Amygdala (tissue), 56 donors: ENCODE measurements at places on chromosomes 4 and X.

DNA sequence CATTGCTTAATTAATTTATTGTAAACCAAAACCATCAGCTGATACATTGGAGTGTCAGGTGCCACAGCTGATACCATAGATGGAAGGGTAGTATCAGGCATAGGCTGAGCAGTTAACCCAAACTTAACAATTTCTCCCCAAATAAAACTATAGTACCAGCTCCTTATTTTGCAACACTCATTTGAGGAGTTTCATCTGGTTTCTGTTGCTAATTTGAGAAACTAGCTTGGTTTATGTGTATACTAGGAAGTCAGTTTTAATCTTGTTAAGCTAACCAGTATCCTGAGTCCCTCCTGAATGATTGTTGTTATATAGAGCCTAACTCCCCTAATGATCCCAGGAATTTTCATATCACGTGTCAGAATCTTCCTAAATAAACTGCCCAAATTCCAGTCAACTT, 12.7 kb downstream of the DCAF16 start:
- DNase-seq: no peak

GRCh38 chr4:5758741-5759140, 47.7 kb downstream of the EVC start:
- no peak for DNase-seq

DNA sequence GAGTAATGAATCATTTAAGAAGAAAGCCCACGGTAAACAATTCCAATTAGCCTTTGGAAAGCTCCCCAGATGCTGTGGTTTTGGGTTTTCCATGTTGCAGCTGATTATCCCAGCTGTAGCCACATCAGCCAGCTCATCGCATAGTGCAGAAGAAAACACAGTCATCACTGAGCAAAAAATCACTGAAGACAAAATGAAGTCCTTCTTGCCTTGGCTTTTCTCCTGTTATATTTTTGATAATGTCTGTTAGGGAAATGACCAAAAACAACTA, 193.0 kb upstream of the C1QTNF7 start:
- no peak for DNase-seq

DNA sequence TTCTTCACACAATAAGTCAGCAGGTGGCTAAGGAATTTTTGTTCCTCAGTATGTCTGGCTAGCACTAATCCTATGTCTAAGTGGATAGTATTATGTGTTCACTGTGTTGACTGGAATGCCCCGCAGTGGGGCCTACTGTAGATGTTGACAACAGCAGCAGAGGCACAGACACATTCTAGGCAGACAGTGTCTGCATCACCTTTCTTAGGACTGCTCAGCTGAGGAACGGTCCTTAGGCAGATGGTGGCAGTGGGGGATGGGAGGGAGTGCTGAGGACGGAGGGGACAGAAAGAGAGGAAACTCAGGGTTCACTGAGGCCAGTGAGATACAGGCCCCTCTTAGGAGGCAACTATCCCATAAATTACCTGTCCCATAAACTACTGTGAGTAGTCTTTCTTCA, 44.6 kb upstream of the LEF1 start:
- no peak for DNase-seq

DNA sequence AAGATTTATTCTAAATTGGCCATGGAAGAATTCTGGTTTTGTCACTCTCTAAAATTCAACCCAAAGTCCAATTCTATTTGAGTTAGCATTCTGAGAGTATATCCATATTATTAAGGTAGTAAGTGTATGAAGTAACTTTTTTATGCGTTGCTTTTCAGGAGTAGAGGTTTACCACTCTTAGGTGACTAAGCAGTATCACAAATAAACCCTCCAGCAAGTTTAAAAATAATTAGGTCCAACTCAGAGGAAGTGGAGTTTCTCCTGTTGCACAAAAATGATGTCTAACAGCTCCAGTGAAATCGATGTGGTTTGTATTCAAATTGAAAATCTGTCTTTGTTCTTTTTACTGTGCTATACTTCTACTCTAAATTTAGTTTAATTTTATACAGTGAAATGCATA, 6.6 kb downstream of the SCML1 start:
- no peak for DNase-seq

DNA sequence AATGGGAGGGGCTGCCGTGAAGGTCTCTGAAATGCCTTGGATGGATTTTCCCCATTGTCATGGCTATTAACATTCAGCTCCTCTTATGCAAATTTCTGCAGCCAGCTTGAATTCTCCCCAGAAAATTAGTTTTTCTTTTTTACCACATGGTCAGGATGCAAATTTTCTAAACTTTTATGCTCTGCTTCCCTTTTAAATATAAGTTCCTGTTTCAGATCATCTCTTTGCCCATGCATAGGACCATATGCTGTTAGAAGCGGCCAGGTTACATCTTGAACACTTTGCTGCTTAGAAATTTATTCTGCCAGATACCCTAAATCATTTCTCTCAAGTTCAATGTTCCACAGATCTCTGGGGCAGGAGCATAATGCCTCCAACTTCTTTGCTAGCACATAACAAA, 13.8 kb upstream of the CLDN34 start:
- no peak for DNase-seq

GRCh38 chr4:113858924-113859323, 97.4 kb upstream of the CAMK2D start:
- DNase-seq: no peak

- DNase-seq: no peak
Measured at GRCh38 chr4:181970366-181970765, 272.8 kb upstream of the TENM3 start.

GRCh38 chrX:53287493-53288138, 6.2 kb upstream of the IQSEC2 start:
- peak; percentile 26 for DNase-seq

- no peak for DNase-seq
Measured at GRCh38 chr4:83456184-83456501, 285 bp downstream of the MRPS18C start.

GRCh38 chr4:101349801-101350064, 2.4 kb upstream of the PPP3CA start:
- no peak for DNase-seq

GRCh38 chr4:56535915-56536314, 30.3 kb downstream of the ARL9 start:
- DNase-seq: no peak

- no peak for DNase-seq
Measured at GRCh38 chr4:186643501-186644310, 80.0 kb downstream of the FAT1 start.

GRCh38 chrX:17669458-17669857, 67.8 kb upstream of the SCML1 start:
- DNase-seq: no peak

DNA sequence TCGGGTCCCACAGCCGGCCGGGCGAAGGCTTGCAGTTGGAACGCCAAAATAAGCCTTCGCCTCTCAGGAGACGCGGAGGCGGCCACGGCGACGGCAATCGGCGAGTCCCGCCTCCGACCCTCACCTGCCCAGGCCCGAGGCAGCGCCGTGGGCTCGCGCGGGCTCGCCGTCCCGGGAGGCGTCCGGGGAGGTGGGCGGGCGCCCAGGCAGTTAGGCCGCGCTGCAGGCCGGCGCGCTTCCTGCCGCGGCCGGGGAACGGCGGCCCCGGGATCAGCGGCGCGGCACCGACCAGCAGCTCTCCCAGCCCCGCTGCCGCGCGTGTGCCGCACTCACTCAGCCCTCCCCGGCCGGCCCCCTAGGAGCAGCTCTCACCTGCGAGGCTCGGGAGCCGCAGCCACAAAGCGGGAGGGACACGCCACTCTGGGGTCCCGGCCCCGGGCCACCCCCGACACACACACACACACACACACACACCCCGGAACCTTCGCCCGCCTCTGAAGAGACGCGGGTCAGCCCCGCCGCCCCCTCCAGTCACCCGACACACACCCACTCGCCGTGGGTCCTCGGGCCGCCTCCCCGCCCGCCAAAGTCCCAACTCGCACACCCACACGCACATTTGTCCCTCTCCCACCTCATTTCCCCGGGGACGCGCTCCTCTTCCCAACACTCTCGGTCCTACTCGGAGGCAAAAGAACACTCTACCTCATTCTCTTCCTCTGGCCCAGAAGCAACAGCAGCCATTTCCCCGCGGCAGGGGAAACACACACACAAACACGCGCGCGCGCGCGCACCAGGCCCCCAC, at the start of gene CNOT6L:
Gene CNOT6L, minus strand, starts transcription at position 767 of the 802 bp plus-strand sequence. Its CDS starts 60 bp downstream, at position 707.
- DNase-seq: peak; percentile 50

- DNase-seq: no peak
Measured at GRCh38 chr4:115149106-115149505, 35.7 kb upstream of the NDST4 start.

DNA sequence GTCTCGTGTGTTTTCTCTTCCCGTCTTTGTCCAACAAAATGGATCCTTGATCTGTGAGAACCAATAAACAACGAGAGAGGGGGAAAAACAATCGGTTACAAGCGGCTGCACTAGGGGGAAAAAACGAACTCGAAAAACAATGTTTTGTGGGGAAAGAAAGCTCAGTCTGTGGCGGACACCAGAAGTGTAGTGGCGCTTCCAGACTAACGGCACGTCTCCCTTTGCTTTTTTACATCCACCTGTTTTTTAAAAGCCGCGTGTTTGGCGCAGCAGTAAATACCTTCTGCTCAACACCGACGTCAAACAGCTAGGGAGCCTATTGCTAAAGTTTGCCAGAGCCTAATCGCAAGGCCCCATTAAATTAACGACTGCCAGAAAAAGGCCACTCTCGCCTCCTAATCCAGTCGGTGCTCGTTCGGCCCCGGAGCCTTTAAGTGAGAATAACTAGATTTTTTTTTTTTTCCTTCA, 3.3 kb downstream of the NKX6-1 start:
- no peak for DNase-seq

DNA sequence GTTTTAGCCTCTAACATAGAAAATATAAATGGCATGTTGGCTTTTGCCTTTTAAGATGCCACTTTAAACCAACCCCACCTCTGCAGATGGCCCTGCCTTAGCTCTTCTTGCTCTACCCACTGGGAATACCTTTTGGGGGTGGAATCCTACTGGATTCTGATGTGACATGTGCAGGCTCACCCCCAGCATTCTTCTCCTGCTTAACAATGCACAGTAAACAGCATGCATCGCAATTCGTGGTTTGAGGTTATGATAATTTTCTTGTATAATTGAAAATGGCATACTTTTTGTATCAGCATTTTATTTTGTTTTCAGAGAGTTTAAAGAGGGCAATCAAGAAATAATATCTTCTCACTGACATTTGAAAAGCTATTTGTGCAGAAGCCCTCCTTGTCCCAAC, 167.9 kb downstream of the AREG start:
- DNase-seq: no peak

DNA sequence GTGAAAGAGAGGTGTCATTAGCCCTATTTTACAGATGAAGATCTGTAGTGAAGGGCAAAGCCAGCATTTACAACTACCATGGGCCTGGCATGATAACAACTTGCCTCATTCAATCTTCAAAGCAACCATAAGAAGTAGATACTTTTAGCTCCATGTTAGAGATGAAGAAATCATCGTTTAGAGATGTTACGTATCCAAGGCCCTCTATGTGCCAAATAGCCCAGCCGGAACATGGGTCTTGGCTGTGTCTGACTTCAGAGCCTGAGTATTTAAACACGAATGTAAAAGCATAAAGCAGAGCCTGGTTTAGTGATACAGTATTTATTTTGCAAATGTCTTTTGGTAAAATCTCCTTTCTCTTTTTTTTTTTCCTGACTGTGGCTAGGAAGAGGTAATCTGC, 197.1 kb downstream of the RASL11B start:
- no peak for DNase-seq

- DNase-seq: no peak
Measured at GRCh38 chr4:82905205-82905604, 4.7 kb downstream of the THAP9 start.

DNA sequence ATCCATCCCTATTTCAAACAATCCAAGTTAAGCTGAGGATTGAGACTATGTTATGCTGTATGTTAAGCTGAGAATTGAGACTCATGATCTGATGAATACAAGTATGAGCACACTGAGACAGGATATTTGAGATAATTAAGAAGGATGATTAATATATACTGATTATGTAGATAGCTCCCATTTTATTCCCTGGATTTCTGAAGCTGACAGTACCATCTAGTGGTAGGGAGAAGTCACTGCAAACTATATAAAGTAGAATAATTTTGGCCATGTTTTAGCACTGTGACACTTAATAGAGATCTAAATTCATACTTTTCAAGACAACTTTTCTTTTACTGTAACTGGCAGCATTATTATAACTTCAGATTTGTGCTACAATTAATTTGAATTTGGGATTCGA, 63.8 kb upstream of the HPRT1 start:
- DNase-seq: no peak
